Stimulated activated CD8-positive, alpha-beta memory T cell treated with anti-CD3 and anti-CD28 coated beads, Interleukin-15, amount 100 ng/mL, for 48 hours (primary cell): ENCODE measurements at places on chromosomes 5 and 9.

DNA sequence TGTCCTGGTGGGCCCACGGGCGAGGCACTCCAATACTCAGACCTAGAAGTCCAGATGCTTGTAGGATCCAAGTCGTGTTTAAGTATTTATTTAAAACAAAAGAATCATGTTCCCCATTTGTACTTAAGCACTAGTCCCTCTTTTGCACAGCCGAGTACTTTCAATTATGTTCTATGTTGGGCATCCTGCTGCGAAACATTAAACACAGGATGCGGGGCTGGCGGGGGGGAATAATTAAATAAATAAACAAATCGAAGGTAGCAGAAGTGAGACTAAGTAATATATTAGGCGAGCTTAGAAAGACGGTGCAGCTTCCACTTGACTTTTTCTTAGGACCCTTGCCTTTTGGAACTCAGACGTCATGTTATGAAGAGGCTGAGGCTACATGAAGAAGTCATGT is 1129.2 kb upstream of the ACO1 start:
- DNase-seq = no peak

- no peak for DNase-seq
Observed at GRCh38 chr5:160458806-160459800, 37.4 kb downstream of the PTTG1 start.

DNA sequence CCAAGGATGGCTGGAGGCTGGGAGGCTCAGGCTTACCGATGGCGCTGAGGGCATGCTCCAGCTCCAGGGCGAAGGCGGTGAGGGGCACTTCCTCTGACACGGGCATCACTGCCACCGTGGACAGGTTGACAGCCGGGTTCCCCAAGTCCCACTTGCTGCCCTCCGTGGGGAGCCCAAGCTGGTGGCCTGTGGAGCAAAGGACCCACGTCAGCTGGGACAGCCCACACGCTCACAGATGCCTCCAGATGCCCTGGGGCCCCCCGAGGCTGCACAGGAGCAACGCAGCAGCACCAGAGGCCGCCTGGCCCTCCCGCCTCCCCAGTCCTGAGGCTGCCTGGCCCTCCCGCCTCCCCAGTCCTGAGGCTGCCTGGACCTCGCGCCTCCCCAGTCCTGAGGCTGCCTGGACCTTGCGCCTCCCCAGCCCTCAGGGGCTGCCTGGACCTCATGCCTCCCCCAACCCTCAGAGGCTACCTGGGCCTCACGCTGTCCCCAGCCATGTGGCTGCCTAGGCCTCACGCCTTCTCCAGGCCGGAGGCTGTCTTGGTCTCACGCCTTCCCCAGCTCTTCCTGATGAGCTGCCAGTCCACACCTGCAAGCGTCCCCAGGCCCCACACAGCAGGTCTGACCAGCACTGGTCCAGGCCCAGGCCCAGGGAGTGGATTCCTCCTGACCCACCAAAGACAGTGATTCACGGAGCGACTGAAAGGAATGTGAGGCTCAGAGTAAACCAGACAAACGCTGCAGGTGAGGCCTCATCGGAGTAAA is 25.6 kb upstream of the NSMF start:
- no peak for DNase-seq

GRCh38 chr5:176866707-176867310 is 32.3 kb downstream of the HK3 start:
- DNase-seq = no peak

GRCh38 chr9:126439402-126439765 is 112.8 kb downstream of the MVB12B start:
- DNase-seq = no peak

- DNase-seq = no peak
Observed at GRCh38 chr9:3035579-3036332, 191.9 kb upstream of the PUM3 start.

DNA sequence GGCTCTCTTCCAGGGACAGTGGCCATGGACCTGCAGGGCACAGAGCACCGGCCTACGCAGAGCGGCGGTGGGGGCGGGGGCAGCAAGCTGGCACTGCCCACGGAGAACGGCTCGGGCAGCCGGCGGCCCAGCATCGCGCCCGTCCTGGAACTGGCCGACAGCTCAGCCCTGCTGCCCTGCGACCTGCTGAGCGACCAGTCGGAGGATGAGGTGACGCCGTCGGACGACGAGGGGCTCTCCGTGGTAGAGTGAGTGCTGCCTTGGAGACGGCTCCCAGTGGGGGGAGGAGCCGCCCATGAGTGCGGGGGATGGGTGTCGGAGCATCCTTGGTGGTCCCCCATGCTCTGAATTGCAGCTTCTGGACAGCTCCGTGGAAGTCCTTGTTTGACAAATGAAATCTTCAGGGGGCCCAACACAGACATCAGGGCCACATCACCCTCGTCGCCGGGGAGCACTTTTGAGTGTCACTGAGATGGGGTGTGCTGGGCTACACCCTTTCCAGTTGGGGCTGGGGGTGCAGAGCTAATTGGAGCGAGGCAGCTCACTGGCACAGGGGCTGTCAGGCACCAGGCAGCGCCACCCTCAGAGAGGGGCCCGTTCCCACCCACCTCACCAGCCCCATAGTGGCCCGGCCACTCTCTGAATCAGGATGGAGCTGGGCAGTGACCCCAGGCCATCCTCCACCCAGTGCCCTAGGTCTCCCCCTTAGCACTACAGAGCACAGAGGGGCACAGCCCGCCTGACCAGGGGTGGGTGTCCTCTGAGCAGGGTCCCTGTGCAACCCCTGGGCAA is 70.9 kb downstream of the KCNT1 start:
- no peak for DNase-seq

- DNase-seq = no peak
Observed at GRCh38 chr9:79574781-79575180, 3.0 kb downstream of the TLE4 start.

- peak; percentile 15 for DNase-seq
Observed at GRCh38 chr5:14143841-14144585, 871 bp downstream of the TRIO start.

GRCh38 chr5:90356176-90356575 is 53.4 kb downstream of the CETN3 start:
- no peak for DNase-seq

GRCh38 chr5:58077416-58077815 is 382.5 kb downstream of the PLK2 start:
- no peak for DNase-seq

GRCh38 chr5:155943516-155944407 is 383.2 kb upstream of the SGCD start:
- peak; percentile 4 for DNase-seq

DNA sequence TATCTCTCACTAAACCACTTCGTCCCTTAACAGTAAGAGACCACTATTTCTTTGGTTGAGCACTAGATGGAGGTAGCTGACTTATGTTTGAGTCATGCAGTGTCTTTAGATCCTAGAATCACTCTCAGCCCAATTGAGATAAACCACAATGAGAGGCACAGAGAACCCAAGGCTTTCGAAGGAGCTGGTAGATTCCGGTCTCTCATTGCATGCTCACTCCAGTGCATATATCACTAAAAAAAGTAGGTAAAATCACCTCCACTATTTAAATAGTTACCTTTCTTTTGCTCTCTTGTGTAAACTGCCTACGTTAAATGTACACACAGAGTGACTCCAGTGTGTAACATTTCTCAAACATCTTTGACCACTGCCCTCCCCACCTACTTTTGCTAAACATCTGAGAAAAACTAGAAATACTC is 27.6 kb downstream of the ACTL7A start:
- no peak for DNase-seq

DNA sequence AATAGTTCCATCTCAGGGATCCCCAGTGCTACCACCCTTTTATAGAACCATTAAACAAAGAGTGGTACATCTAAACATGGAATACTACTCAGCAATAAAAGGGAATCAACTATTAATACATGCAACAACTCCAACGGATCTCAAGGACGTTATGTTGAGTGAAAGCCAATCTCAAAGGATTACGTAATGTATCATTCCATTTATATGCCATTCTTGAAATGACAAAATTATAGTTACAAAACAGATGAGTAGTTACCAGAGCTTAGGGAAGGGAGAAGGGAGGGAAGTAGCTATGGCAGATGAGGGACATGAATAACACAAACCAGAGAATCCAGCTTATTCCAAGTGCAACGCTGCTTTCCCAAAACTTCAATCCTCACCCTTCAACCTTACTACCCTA is 69.5 kb downstream of the ACTL7B start:
- DNase-seq = no peak

DNA sequence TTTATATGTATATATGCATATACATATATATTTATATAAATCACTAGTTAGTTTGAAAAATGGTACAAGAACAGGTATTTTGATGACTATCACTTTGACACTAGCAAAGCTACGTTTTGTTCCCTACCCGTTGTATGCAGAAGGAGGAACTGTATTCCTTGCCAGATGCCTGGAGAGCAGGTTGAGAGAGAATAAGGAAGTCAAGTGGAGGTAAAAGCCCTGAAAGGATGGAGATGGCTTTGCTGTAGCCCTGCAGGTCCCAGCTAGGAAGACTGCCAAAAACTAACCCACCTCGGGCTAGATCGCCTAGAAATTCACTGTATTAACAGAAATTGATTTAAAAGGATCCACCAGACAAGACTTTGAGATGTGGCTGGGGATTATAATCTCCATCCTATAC is 229.3 kb downstream of the RFX3 start:
- no peak for DNase-seq

GRCh38 chr5:91190314-91190690 is 192.8 kb downstream of the ARRDC3 start:
- DNase-seq = no peak

DNA sequence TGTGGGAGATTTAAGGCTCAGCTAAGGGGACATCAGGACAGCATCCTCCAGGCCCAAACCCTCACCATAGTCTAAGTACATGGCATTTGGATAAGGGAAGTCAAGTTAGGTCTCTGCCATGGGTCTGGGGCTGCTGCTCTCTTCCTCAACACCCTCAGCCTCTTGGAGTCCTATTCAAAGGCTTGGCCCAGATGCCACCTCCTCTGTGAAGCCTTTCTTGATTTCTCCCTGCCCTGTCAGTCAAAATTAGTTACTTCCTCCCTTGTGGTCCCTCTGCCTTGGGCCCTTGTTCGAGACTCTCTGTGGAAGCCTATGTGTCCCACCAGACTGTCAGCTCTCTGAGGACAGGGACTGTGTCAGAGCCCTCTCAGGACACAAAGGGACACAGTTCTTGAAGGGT is 17.7 kb upstream of the DAB2IP start:
- DNase-seq = no peak

GRCh38 chr9:6114424-6114823 is 99.0 kb upstream of the RANBP6 start:
- no peak for DNase-seq

GRCh38 chr9:128470560-128470959 is 14.8 kb downstream of the ODF2 start:
- DNase-seq = no peak

DNA sequence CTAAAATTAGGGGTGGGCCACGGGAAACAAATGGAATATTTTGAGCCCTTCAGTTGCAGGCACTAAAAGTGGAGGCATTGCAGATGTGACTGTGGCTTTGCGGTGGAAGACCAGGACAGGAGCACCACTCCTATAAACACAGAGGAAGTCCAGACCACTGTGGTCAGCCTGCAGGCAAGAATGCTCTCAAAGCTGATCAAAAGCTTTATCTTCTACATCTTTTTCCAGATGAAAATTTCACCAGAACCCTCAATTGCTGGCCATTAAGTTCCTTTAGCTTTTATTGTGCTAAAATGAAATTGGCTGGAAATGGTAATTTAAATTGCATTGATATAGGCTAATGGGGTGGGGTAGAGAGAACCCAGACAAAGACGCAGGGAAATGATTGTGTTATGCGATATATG is 208.8 kb downstream of the ERCC6L2 start:
- no peak for DNase-seq

- no peak for DNase-seq
Observed at GRCh38 chr9:132369421-132369820, 14.6 kb upstream of the SETX start.

DNA sequence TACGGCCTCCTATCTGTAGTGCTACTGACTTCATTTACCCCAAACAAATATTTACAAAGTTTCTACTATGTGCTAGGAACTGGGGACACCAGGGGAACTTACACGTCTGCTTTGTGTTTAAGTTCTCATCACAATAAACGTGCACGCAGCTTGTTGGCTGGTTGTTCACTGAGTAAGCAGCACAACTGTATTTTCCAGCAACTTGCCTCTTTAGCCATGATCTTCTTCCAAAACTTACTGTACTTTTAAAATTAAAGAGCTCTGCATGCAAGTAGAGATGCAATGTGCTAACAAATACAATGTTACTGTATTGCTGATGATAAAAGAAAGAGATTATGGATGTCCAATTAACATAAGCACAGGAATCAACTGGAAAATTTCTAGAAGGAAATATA is 62.8 kb downstream of the RAPGEF1 start:
- no peak for DNase-seq

DNA sequence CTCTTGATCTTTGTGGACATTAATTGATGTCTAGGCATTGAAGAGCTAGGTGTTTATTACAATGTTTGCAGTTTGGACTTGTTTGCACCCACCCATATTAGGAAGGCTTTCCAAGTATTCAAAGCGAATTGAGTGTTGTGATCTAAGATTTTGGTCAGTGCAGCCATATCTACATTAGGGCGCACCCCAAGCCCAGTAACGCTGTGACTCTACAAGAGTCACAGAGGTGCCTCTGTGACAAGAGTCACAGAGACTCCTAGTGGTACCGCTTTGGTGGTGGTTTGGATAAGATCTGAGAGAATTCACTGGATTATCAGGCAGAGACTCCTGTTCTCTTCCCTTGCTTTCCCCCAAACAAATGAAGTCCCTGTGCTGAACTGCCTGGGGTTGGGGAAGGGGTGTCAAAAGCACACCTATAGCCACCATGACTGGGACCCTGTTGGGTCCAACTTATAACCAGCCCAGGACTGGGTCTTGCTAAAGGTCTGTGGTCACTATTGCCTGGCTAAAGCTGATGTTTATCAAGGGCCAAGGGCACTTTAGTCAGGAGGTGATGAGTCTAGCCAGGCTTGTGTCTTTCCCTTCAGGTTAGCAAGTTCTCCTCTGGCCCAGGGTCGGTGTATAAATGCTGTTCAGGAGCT is 114.1 kb upstream of the RIOK2 start:
- no peak for DNase-seq

GRCh38 chr9:127347831-127348776 is 48.9 kb upstream of the SLC2A8 start:
- DNase-seq = no peak

- DNase-seq = no peak
Observed at GRCh38 chr9:17063535-17064135, 71.2 kb upstream of the CNTLN start.

GRCh38 chr5:159880676-159881075 is 35.6 kb upstream of the ADRA1B start:
- DNase-seq = no peak

- no peak for DNase-seq
Observed at GRCh38 chr9:96169901-96170300, 132.1 kb downstream of the HSD17B3 start.

DNA sequence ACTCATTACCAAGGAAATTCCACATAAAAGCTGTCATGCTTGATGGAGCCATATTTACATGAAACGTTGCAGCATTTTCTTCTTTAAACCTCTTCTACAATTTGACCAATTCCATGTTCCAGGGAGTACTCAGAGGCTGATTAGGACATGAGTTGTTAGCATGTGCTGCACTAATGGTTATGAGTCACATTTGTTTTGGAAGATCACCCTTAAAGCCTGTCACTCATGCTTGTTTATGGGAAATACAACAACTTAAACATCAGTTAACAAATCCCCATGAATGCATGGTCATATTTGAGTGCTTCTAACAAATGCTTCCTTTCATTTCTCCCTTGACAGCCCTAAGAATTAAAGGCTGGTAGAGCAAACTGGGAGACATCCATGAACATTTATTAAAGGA is 156.1 kb downstream of the GHR start:
- no peak for DNase-seq

GRCh38 chr5:169944922-169945680 is 35.2 kb downstream of the INSYN2B start:
- no peak for DNase-seq

GRCh38 chr5:43674536-43674935 is 71.6 kb downstream of the NNT start:
- DNase-seq = no peak
